ENCODE measurements at places on chromosomes 13 and 19. TPM values are rescaled to one million over a fixed set of nuclear protein-coding genes. Genes with fewer than 3 reads are reported as not detected.

The PSPN gene
- total RNA-seq = 0.43 TPM

The KLF5 gene
- 5.4 TPM for total RNA-seq

The ADGRE3 gene
- 0.14 TPM for total RNA-seq

The C19orf33 gene
- total RNA-seq = not detected

The FAM83E gene
- not detected for total RNA-seq

The C19orf73 gene
- 0.66 TPM for total RNA-seq

The SPACA4 gene
- total RNA-seq = not detected

The VMAC gene
- 5.7 TPM for total RNA-seq

The SIGLEC7 gene
- total RNA-seq = not detected

The TMEM147 gene
- 66.6 TPM for total RNA-seq

The SMIM44 gene
- not detected for total RNA-seq

The UTP14C gene
- 14.3 TPM for total RNA-seq

The KLK3 gene
- not detected for total RNA-seq

The CCNE1 gene
- total RNA-seq = 8.6 TPM

The CLEC17A gene
- total RNA-seq = not detected

The PLPPR2 gene
- 17.8 TPM for total RNA-seq

The SYCN gene
- not detected for total RNA-seq

The F10 gene
- total RNA-seq = 9.0 TPM

The CABP5 gene
- not detected for total RNA-seq

The LILRA5 gene
- not detected for total RNA-seq

Data from placental pericyte (primary cell).